Stomach (tissue), 19 donors: ENCODE measurements at places on chromosomes 4 and X. TPM values are rescaled to one million over a fixed set of nuclear protein-coding genes. Genes with fewer than 3 reads are reported as not detected.

Gene SLC2A9
- total RNA-seq, result 7.2 TPM

DNA sequence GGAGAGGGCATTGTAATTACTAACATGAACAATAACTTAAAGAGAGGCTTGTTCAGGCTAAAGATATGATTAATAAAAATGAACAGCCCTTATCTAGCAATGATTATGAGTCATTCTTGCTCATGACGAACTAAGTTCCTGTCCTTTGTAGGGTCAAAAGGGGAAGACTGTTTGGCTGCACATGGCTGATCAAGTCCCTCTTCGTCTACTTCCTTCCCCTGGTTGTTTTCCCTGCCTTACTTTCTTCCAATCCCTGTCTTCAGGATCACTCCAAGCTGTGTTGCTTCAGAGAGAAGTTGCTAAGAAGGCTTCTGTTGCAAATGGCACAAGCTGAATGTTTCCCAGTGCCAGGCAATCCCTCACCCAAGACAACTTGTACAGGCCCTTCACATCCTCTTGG, 115.0 kb upstream of the HS3ST1 start:
- no peak for DNase-seq

GRCh38 chrX:10108288-10108687, 48.5 kb upstream of the CLCN4 start:
- no peak for DNase-seq

Gene USP51
- 0.29 TPM for total RNA-seq

Gene PABPC4L
- total RNA-seq, result 0.14 TPM

DNA sequence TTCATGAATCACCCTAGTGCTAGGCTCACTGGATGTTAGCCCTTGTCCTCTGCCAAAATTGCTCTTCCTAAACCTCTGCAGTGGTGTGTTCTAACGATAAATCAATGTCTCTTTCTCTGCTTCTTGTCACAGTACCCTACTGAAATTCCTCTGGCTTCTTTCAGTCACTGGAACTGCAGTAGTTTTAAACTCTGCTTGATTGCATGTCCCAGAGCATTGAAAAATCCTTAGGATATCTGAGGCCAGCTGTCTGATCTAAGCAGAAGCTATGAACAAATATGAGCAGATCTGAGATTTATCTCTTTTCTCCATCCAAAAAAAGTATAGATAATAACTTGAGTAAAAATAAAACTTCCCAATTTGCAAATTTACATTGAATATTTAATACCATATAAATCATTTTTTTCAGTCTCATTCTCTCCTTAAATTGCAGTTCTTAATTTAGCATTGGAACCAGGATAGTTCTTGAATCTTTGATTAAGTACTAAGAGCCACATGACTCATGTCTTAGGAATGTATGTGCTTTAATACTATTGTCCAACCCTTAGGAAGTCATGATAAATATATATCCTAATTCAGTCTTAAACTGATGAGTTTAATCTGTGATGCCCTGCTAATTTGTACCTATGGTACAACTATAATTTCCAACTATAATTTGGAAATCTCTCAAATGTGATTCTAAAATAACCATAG, 169.7 kb downstream of the PDHA2 start:
- no peak for DNase-seq

DNA sequence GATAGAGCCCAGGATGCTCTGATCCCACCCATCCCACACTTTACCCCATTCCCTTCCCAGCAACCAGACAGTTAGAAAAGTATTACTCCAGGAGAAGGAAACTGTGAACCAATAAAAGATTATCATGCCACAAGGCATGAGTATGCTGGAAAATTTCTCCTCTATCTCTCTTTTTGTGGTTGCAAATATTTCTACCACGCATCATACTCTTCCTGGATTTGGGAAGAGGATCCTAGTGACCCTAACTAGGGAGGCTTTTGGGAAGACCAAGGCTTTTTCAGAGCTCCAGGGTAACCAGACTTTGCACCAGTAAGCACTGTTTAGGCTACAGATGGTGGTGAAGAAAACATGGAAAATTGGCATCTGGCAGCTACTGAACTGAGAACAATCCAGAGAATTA, 257.6 kb upstream of the CLNK start:
- no peak for DNase-seq

DNA sequence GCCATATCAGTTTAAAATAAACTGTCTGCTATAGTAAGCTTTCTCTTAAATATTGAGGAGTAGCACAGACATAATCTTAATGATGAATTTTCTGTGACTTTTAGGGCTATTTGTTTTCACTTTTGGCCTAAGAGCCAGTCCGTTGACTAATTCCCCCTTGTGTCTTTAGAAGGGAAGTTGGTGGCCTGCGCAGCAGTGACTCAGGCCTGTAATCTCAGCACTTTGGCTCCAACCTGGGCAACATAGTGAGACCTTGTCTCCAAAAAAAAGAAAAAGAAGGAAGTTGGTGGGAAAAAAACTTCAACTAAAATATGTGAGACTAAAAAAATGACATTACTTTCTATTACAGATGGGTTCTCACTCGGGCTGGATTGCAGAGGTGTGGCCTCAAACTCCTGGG, 3.4 kb downstream of the NCAPG start:
- DNase-seq, result no peak

- peak; percentile 46 for DNase-seq
Measured at GRCh38 chr4:48490012-48490679, at the start of gene ZAR1. Gene ZAR1, plus strand, starts transcription at chr4:48490252. Its CDS starts 40 bp downstream, at chr4:48490292.

DNA sequence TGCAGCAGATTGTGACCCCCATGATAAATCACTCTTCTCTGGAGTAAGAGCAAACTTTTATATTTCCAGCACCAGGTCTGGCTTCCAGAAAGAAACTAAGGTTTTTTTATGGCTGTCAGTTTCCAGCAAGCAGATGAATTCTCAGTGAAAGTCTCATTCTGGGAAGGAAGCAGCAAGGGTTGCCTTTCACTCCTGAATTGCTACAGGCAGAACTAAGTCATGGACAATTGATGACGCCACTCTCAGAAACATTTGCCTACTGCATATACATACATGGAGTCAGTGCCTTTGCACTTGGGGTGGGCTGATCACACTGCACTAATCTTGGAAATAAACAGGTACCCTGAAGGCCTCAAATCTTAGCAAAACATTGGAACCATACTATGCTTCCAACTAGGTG, 80.0 kb downstream of the IL21 start:
- DNase-seq, result no peak

- peak; percentile 24 for DNase-seq
Measured at GRCh38 chrX:63761639-63762038, 23.4 kb downstream of the ARHGEF9 start.

Gene IL13RA1
- total RNA-seq, result 70.1 TPM

DNA sequence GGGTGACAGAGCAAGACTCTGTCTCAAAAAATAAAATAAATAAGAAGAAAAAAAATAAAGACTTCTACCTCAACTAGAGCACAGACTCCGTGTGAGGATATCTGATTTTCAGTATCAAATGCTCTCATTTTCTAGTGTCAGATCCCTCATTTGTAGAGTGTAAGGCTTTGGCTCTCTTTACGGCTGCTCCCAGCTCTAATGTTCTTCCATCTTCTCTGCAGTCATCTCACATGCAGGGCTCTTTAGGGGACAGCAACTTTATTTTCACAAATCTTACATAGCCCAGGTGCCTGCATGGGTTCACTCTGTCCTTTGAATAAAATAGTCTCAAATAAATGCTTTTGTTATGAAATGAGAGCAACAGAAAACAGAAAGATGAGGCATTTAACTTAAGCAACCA, 19.2 kb upstream of the RHOH start:
- no peak for DNase-seq

DNA sequence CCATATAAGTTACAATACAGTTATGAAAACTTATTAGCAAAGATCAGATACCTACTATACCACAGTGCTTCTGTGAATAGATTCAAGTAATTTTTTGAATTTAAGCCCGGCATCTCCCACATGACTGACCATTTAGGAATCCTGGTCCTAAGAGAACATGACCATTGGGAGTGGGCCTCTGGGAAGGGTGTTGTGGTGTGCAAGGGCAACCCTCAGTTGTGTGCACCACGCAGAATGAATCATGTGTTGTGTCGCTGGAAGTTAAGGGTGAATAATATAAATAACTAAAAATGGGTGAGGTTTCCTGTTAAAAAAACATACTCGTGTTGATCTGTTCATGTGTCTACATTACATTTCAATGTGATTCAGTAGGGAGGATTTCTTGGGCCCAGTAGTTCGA, 15.5 kb downstream of the CPE start:
- DNase-seq, result no peak

- DNase-seq, result peak; percentile 27
Measured at GRCh38 chrX:154321594-154321993, 26.0 kb downstream of the TKTL1 start.

GRCh38 chrX:111652719-111653118, 28.3 kb upstream of the ALG13 start:
- DNase-seq, result peak; percentile 29

DNA sequence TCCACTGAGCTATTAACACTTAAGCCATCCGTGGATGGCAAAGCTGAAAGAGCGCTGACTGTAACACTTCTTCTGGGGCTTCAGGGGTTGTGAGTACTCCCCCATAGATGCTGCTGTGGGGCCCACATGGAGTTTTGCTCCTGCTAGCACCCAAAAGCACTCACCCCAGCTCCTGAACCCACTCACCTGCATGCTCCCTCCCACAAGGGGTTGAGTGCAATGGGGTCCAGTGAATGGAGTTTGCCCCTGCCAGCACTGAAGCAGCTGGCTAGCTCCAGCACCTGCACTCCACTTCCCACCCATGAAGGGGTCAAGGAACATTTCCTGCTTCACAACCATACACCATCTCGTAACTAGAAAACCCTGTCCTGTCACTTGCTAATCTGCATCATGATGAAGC, 78.9 kb downstream of the IL21 start:
- no peak for DNase-seq

GRCh38 chr4:142818476-142818875, 27.6 kb downstream of the INPP4B start:
- DNase-seq, result no peak

Gene HERC3
- total RNA-seq, result 52.1 TPM

DNA sequence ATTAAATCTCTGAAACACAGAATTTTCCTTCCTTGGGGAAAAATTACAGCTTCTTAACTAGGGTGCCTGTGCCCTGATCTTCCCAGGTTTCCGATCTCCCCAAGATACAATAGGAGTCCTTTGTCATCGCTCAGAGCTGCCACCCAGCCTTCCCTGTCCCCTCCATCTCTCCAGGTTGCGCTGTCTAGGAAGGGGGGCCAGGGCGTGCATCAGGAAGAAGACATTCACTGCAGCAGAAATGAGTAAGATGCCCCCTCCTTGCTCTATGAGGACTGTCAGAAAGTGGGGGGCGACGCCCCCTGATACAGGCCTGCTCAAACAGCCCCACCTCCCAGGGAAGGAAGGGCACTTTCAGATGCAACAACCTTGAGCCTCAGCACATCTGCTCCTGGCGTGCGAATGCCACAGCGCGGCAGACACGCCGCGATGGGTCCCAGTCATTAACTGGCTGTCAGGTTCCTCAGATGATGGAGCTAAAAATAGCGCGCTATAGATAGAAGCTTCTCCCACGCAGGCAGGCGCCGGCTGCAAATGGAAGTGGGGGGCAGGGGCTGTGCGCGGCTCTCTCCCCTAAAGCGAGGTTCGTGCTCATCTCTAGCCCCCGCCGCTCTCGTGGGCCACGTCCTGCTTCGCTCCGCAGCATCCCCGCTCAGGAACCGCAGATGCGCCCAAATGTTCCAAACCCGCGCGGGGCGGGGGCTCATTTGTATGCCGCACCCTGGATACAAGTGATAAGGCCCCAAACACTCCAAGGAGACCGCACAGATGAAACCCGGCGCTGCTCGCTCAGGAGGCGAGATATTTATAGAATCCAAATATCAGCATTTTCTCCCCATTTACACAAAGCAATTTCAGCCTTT, 57.6 kb upstream of the LGI2 start:
- peak; percentile 70 for DNase-seq

DNA sequence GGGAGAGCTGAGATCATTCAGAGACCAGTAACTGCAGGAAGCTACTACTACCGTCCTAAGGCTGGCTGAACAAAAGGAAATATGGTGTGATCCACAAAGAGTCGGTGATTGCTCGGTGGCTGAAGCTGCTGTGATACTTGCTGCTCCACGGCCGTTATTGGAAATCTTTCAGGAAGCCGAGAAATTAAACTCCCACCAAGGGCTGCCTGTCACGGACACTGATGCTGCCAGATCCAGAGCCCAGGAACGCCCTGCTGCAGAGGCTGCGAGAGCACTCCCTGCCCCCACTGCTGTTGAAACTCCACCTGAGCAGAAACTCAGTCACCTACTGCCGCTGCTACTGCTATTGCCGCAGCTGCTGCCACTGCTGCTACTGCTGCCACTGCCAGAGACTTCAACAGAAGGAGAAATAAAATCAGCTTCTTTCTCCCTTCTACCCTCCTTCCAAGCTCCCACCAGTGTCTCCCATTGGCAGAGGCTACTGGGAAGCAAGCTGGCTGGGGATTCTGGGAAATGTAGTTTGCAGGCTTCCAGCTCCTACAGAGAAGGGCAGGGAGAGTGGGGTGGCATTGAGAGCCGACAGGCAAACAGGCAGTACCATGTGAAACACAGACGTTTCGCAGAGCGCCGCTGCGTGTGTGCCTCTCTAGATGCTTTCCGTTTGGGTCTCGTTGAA, 126.0 kb upstream of the ENPP6 start:
- peak; percentile 94 for DNase-seq

- DNase-seq, result no peak
Measured at GRCh38 chr4:84221704-84222103, 277.4 kb downstream of the NKX6-1 start.

GRCh38 chr4:161364681-161365080, 799.1 kb downstream of the FSTL5 start:
- DNase-seq, result no peak

- no peak for DNase-seq
Measured at GRCh38 chr4:117466388-117466787, 381.0 kb upstream of the TRAM1L1 start.

Gene GPR173
- total RNA-seq, result 1.0 TPM

Gene DACH2
- total RNA-seq, result 6.1 TPM

GRCh38 chr4:101153653-101154052, 193.7 kb downstream of the PPP3CA start:
- DNase-seq, result no peak

Gene TKTL1
- total RNA-seq, result not detected

Gene HTR2C
- total RNA-seq, result not detected

Gene FGF13
- 4.6 TPM for total RNA-seq

Gene SPANXA1
- total RNA-seq, result not detected

GRCh38 chrX:23854122-23854521, 53.6 kb downstream of the APOO start:
- DNase-seq, result no peak

DNA sequence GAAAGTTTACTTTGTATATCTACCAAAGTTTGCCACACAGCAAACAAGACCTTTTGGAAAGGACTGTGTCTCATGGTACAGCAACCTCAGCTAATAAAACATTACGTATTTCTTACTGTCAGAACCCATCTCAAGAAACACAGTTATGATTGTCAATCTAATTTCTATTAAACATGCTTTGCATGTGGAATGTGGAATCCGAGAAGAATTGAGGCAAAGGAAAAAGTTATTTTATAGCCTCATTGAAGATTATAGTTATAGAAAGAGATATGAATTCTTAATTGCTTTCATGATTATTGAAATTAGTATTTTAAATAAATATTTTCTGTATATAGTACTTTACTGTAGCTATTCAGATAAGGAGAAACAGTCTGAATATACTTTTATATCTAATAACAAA, 5.4 kb downstream of the PCDH7 start:
- DNase-seq, result no peak
